Activated CD4-positive, alpha-beta T cell treated with anti-CD3 and anti-CD28 coated beads, Interleukin-2, amount 50 U/mL, for 16 hours (primary cell): ENCODE measurements at places on chromosomes 12 and 14.

DNA sequence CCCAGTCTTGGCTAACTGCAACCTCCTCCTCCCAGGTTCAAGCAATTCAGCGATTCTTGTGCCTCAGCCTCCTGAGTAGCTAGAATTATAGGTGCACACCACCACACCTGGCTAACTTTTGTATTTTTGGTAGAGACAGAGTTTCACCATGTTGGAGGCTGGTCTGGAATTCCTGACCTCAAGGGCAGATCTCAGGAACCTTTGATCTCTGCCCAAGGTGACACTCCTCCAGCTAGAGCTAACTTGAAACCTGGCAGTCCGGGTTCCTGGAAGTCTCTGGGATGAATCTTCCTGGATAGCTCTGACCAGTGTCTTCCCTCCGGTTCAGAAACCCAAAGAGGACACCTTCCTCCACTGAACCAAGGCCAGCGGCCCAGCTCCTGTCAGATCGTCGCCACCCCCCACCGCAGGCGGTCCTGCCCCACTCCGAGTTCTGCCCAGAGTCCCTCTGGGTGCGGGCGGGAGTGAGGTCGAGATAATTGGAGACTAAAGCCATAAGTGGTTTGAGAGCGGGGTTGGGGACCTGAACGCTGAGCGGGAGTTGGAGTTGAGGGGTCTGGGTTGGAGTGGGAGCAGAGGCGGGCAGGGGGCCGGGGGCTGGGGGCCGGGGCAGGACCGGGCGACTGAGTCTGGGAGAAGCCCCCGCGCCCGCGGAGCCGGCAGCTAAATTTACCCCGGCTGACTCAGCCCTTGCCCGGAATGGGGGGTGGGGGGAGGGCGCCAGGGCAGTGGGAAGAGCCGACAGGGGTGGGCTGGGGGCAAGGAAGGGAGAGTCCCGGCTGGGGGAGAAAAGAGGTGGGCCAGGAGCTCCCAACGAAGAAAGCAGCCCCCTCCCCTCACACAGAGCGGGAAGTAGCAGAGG, 4.7 kb downstream of the DDN start:
- DNase-seq, result no peak

DNA sequence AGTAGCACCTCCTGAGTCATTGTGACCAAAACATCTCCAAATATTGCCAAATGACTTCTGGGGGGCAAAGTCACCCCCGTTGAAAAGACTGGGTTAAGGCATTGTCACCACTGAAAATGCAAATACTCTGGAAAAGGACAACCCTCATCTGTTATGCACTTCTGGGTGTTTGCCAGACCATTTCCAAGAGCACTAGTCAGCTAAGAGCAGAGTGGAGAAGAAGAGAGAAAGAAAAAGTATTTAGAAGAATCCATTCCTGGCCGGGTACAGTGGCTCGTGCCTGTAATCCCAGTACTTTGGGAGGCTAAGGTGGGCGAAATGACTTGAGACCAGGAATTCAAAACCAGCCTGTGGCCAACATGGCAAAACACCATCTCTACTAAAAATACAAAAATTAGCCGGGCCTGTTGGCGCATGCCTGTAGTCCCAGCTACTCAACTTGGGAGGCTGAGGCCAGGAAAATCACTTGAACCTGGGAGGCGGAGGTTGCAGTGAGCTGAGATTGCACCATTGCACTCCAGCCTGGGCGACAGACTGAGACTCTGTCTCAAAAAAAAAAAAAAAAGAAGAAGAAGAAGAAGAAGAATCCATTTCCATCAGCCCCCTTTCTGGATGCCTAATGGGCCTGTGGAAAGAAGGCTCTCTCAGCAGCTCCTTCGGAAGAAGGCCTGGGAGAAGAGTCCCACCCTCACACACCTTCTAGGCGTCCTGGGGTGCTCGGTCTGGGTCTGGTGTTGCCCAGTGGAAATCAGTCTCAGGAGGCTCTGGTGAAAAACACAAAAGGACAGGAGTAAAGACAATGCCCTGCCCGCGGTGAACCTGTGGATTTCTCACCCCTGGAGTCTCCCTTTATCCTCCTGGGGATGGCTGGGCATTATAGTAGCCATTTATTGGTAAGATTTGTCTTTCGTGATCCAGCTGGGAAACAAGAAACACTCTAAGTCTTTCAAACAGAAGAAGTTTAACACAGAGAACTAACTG, 3.5 kb upstream of the LTBR start:
- DNase-seq, result no peak

GRCh38 chr12:109820816-109821381, 12.3 kb downstream of the TRPV4 start:
- no peak for DNase-seq

DNA sequence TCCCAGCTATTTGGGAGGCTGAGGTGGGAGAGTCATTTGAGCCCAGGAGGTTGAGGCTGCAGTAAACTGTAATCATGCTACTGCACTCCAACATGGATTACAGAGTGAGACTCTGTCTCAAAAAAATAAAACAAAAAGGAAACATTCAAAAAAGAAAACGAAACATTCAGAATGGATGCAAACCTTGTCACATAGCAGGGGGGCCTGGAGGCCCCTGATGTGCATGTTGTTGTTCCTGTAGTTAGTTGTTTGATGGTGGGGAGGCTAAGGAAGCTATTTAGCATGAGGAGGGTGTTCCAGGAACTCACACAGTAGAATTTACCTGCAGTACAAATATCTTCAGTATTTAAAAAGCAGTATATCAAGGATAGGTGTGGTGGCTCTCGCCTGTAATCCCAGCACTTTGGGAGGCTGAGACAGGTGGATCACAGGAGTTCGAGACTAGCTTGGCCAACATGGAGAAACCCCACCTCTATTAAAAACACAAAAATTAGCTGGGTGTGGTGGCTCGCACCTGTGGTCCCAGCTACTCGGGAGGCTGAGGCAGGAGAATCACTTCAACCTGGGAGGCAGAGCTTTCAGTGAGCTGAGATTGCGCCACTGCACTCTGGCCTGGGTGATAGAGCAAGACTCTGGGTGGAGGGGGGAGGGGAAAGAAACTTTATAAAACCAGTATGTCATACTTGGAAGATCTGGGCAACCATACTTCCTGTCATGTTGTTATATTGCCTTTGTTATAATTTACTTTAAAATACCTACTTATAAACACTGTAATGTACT, 17.6 kb upstream of the AEBP2 start:
- DNase-seq, result no peak

DNA sequence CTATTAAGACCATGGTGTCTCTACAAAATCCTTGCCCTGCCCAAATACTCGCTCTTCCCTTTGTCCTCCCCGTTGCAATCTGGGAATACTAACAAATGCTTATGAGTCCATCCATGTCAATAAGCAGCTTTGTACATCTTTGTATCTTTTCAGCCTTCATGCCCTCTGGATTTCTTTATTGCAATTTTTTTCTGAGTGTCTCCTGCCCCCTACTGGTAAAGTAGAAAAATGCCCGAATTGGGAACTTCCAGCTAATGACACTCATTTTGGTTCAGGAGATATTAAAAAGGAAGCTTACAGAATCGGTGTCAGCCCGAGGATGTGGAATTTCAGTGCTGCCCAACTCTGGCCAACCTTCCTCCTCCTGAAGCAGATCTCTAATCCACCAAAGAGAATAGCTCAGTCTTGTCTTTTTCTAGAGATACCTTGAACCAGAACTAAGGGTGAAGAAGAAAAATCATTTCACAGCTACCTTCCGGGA, 46.0 kb downstream of the SH2B3 start:
- peak; percentile 53 for DNase-seq

- DNase-seq, result no peak
Observed at GRCh38 chr12:93914281-93914680, 234.1 kb upstream of the PLXNC1 start.
